ENCODE measurements at places on chromosomes 6 and 20.

- DNase-seq: no peak
Measured at GRCh38 chr6:85236636-85237035, 213.2 kb upstream of the NT5E start.

DNA sequence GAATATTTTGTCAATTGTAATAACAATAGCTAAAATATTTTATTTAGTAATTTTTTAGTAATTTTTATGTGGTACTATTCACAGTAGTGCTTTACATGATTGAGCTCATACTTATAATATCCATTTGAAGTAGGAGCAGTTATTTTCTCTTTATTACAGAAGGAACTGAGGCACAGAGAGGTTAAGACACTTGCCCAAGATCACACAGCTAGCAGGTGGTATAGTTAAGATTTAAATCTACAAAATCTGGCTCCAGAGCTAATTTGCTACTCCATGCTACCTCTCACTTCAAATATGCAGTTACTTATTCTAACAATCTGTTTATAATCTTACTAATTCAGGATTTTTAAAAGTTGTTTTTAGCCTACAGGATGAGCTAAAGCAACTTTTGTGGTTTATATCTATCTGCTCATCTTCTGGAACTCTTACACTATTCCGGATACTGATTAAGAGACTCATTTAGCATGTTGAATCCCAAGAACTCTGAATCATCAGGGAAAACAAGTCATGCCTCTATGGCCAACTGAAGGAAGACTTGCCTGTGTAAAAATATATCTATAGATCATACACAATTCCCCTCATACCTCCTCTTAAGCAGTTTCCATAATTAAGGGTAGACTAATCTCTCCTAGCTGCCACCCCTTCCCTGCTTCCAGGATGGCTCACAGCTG is 324.2 kb downstream of the UBE3D start:
- DNase-seq: no peak

DNA sequence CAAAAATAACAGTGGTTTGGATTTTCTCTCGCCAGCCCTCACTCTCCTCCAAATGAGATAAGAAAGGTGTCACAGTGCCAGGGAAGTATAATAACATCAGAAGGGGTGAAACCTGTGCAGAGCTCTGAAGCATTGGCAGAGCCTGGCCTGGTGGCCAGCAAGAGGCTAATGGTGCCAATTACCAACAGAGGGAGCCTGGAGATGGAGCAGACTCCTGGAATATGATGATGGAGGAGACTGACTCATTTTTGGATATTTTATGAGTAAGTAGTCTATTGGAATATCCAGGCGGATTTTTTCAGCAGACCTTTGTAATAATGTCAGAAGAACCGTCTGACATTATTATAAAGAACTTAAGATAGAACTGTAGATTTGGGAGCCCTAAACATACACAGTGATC is 442.6 kb upstream of the MARCKS start:
- no peak for DNase-seq

DNA sequence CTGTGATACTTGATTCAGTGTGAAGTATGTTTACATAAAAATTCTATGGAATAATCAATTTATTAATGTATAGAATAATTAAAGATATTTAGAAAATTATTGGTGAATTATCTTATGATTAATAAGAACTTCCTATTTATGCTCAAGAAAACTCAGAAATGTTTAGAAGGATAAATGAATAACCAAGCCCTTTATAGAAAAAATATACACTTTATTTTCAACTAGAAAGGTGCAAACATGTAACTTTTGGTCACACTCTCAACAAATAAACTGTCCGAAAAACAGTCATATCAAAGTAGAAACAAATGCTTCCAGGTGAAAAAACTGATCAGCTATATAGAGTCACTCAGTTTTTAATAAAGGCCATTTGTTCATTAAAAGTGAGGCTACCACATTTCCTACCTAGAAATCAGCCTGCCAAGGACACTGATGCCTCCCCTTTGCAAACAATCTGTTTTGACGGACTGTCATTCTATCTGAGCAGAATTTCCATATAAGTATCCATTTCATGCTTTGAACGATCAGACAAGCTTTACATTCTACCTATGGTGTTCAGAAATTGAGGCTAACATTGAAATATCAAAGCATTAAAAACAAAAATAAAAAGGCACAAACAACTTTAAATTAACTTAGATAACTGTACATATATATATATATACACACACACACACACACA is 3.0 kb downstream of the CCN2 start:
- no peak for DNase-seq

DNA sequence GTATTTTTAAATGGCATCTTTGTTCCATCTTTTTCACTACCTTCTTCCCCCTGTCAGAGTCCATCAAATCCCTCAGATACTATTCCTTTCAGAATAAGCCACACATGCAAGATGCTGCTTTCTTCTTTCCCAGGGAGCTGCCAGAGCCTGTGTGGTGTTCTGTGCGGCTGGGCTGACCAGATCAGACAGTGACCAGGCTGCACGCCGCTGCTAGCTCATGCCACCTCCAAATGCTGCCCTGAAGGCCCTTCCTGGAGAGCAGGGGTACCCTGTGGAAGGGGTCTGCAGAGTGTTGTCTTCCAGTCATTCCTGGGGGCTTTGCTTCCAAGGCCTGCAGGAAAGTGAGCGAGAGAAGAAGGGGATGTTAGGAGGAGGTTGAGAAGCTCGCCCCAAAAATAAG is 179.1 kb upstream of the SUPT3H start:
- no peak for DNase-seq
